Uterus (tissue), 4 donors: ENCODE measurements at places on chromosomes 3 and 15. TPM values are rescaled to one million over a fixed set of nuclear protein-coding genes. Genes with fewer than 3 reads are reported as not detected.

- DNase-seq: no peak
These were observed 10.6 kb downstream of the LMLN start for GRCh38 chr3:197970588-197970987.

- no peak for DNase-seq
These were observed 100.2 kb downstream of the LARS2 start for GRCh38 chr3:45488591-45488990.

GRCh38 chr15:85458764-85459163 is 78.4 kb downstream of the AKAP13 start:
- DNase-seq: no peak

GRCh38 chr15:77815015-77815414 is 182.3 kb upstream of the LINGO1 start:
- no peak for DNase-seq

The GMPS gene
- total RNA-seq: 55.9 TPM

The PRSS50 gene
- 0.55 TPM for total RNA-seq
